ENCODE measurements at places on chromosomes 13 and 19. TPM values are rescaled to one million over a fixed set of nuclear protein-coding genes. Genes with fewer than 3 reads are reported as not detected.

GRCh38 chr19:8531470-8531869 is 17.5 kb upstream of the ZNF414 start:
- DNase-seq = no peak

DNA sequence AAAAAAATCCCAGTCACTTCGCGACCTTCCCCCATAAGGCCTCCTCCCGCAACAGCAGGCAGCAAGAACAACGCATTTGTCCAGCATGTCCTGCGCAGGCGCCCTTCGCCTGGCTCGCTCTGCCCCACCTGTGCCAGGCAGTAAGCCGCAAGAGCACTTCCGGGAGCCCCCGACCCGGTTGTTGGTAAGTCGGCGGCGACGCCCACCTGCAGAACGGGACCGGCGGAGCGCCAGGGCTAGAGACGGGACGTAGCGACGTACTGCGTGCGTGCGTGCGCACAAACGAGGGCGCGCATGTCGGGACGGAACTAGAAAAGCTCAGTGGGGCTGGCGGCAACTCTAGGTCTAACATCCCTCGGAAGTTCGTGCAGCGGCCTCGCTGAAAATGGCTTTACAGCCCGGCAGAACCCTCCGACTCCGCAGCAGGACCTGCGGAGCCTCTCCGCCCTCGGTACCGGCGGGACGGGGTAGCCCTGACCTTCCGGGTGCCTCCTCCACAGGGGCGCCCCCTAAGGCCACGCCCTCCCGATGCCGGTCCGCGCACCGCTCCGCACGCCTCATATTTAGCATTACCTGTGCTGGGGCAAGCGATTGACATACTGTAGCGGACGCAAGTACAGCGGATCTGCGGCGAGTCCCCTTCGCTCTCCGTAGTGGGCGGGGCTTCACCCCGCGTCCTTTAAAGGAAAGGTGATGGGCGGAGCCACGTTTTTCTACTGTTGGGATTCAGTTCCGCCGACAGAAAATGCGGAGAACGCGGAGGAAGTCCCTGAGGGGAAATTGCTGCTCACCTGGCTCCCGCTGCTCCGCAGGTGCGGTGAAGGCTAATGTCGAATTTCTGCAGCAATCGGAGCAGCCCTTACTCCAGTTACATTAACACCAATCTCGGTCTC is at the start of gene MTIF3:
Gene MTIF3 (minus strand): TSS at position 629 of the 893 bp plus-strand sequence. CDS start 10,116 bp downstream, outside the sequence.
- no peak for DNase-seq

DNA sequence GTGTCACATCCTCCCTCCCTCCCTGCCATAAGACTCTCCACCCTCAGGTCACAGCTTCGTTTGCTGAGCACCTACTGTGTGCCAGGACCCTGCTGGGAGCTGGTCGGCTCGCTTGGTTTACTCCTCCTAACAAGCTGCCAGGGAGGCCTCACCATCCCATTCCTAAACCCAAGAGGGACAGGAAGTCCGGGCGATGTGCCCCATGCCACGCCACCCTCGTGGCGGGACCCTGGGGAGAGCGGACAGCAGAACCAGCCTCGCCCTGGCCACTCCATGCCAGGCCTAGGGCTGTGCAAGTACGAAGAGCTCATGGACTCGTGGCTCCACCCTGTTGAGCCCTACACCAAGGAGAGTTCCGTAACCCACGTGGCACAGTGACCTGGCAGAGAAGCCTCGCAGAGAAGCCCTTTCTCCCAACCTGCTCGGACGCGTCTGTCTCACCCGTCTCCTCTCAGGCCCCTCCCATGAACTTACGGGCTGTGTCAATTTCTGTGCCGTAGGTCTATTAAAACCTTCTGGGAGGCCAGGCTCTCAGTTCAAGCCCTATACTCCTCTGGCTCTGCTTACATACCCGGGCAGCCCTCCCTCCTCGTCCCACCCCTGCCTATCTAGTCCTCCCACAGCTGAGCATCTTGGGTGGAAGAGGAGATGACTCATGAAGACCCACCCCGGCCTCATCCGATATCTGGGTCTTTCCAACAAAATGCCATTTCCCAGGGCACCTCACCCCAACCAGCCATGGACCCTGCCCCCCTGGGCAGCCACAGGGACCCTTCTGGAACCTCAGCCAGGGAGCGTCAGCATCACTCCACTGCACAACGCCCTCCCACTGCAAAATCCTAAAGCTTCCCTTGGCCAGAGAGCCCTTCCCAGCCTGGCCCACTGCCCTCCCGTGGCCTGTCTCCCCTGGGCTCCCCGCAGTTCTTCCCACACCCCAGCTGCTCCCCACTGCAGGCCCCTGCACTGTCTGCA is 2.6 kb downstream of the UBXN6 start:
- DNase-seq = no peak

- DNase-seq = no peak
Measured at GRCh38 chr19:43908659-43909058, 26.4 kb downstream of the ZNF45 start.

GRCh38 chr13:37074703-37075102 is 15.2 kb upstream of the SUPT20H start:
- no peak for DNase-seq

DNA sequence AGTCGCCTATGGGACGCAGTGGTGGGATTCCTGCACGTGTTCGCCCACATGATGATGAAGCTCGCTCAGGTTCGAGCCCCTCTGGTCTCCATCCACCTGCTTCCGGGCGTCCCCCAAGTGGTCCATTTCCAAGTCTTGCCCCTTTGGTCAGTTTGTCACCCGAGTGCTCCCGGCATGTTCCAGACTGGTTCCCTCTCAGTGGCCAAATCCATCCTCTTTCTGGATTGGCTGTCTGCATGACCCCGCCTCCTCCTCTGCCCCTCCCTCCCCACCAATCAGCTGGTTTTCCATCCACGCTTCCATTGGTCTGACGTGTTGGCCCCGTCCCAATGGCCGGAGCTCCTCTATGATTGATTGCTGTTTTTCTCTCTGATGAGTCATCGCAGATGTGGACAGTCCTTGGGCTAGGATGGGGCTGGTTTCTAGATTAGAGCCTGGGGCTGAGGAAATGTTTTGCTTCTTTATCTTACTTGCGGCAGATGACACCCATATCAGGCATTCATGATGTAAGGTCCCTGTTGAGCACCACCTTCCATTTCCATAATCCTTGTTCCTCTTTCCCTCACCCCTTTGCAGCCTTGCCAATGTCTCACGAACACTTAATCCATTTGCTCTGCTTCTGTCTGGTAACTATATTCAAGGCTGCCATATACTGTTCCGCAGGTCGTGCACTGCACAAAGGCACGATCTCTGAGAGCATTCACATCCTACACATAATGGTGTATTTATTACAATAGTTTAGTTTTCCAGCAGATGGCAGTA is 73.8 kb downstream of the MAP4K1 start:
- peak; percentile 65 for DNase-seq

NBEA gene
- 4.1 TPM for total RNA-seq
